Stimulated activated CD4-positive, alpha-beta T cell treated with anti-CD3 and anti-CD28 coated beads, Interleukin-12 subunit alpha, Interleukin-12 subunit beta, amount 100 ng/mL, for 24 hours (primary cell): ENCODE measurements at places on chromosomes 16 and 17.
A peak's percentile ranks its signal among the peaks of the same experiment; 100 is the strongest.

DNA sequence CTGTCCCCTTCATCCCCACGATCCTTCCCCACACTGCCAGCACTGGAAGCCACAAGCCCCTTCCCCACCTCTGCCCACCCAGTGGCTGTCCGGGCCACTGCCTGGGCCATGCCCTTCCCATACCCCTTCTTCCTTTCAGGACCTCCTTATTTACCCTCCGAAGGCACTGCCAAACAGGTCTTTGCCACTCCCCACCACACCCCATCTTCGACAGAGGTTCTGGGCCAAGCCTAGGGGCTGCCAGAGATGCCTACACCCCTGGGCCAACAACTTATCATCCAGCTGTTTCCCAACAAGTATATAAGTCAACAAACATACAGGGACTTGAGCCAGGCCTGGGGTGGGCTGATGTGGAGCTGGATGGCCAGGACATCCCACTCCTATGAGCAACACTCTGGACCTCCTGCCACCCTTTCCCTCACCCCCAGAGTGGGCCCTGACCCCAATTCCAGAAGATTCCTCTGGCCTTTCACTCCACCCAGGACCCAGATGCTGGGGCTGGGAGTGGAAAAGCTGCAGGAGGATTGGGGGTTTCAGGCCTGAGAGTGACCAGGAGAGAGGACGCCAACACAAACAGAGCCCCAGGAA is 1.5 kb upstream of the PPP1R1B start:
- no peak for DNase-seq

DNA sequence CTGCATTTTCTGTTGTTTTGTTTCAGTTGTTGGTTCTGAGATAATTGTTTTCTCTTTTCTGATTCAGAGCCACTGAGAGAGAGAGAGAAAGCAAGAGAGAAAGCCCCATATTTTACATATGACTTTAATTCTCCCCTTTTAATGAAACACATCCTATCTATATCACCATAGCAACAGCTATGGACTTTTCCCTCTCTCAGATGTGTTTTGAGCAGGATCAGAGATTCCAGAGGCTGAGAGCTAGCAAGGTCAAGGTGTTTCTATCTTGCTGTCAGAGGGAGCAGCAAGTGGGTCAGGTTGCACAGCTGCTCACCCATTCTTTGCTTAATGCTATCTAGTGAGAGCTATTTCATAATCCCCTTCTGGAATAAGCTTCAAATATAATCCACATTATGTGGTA is 415.9 kb downstream of the CA10 start:
- DNase-seq, result no peak

- no peak for DNase-seq
Observed at GRCh38 chr17:41863074-41863848, 2.0 kb downstream of the KLHL11 start.

- peak; percentile 57 for DNase-seq
Observed at GRCh38 chr17:65121916-65122806, 15.0 kb upstream of the RGS9 start.

DNA sequence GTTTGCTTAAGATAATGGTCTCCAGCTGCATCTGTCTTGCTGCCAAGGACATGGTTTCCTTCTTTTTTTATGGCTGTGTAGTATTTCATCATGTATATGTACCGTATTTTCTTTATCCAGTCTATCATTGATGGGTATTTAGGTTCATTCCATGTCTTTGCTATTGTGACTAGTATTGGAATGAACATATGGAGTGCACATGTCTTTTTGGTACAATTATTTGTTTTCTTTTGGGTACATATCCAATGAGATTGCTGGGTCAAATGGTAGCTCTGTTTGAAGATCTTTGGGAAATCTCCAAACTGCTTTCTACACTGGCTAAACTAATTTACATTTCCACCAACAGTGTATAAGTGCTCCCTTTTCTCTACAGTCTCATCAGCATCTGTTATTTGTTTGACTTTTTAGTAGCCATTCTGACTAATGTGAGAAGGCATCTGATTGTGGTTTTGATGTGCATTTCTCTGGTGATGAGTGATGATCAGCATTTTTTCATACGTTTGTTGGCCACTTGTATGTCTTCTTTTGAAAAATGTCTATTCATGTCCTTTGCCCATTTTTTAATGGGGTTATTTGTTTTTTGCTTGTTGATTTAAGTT is 66.2 kb downstream of the TNFRSF13B start:
- DNase-seq, result no peak

- no peak for DNase-seq
Observed at GRCh38 chr16:56912746-56913708, 18.9 kb upstream of the HERPUD1 start.

GRCh38 chr16:2530629-2531318 is 434 bp downstream of the CEMP1 start:
- DNase-seq, result no peak

GRCh38 chr17:61809816-61810392 is 53.4 kb downstream of the BRIP1 start:
- DNase-seq, result no peak

DNA sequence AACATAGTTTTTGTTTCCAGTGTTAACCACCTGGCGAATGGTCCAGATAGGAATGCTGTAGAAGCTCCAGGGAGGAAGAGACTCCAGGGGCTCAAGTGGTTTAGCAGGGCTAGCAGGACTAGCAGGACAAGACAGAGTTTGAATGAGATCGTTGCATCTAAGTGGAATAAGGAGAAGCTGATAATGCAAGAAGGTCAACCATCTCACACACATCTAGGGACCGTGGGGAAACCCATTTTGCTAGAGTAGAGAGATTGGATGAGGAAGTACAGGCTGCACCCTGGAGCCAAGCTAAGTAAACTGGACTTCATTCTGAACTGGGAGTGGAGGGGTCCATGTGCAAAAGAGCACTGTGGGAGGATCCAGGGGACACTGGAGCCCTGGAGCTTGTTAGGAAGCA is 86.1 kb upstream of the HSBP1 start:
- DNase-seq, result no peak

DNA sequence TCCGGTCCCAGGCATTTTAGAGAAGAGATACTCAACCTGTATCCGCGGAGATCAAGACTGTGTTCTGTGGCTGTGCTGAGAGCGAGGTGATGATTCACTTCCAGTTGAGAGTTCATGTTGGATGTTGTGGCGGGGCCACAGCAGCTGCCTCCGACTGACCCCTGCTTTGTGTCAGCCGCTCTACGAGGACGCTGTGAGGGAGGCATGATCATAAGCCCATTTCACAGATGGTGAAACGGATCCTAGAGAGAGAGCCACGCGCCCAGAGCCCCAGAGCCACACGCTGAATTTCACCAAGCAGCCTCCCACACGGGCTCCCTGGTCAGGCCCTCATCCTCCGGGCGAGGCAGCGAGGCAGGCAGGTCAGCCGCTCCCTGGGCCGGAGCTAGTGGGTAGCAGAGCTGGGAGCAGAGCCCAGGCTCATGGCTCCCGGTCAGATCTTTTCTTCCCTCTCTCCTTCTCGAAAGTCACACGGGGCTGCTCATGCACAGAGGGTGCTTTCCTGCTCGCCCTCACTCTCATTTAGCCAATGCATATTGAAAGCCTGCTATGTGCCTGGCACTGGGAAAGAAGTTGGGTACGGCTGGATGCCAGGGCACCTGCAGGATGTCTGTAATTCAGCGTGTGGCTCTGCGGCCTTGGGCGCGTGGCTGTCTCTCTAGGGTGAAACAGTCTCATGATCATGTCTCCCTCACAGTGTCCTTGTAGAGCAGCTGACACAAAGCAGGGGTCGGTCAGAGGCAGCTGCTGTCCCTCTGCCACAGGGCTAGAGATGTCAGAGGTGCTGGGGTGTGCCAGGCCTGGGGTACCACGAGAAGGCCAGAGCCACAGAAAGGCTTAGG is 155.6 kb upstream of the CHMP6 start:
- no peak for DNase-seq

- DNase-seq, result no peak
Observed at GRCh38 chr16:89498839-89499238, 8.5 kb upstream of the ANKRD11 start.

DNA sequence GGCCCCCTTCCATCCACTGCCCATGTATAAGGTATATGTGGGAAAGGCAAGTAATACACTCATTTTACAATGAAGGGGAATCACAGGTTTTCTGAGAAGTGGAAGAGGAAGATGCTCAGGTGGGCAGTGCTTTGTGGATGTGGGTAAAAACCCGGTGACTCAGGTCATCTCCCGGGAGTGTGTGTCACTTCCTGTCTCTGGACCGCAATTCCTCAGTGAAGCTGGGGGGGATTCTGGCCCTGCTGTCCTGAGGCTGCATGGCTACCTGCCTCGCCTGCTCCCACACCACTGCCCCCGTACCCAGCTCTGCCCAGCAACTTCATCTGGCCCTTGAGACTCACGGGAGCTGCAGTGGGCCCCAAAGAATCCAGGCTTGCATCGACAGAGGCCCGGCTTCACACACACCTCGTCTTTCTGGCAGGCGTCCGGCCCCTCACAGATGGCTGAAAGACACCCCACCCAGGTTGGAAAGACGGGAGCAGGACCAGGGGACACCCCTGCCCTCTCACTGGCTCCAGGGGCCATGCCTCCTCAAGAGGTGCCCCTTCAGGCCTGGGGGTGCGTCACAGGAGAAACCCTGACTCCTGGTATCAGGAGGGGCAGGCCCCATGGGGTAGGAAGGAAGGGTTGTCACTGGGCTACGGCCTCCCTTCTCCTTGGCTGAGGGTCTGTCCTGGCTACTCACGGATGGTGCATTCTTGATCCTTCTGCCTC is 882 bp downstream of the SCARF1 start:
- DNase-seq, result no peak

DNA sequence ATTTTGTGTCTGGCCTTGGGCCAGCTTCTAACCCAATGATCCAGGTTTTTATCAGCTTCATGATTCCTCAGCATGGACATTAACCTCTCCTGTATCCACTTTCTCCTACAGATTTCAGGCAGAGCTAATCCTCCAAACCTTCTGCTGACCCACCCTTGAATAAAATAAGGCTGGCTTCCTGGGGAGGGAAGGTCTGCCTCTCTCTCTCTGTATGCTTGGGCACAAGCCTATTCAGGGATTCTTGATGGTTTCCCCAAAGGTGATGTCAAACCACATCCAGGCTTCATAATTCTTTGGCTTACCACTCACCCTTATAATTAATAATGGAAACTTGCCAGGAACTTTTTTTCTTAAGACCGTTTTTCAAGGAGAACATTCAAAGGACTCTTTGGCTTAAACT is 240.1 kb downstream of the UTP18 start:
- no peak for DNase-seq

DNA sequence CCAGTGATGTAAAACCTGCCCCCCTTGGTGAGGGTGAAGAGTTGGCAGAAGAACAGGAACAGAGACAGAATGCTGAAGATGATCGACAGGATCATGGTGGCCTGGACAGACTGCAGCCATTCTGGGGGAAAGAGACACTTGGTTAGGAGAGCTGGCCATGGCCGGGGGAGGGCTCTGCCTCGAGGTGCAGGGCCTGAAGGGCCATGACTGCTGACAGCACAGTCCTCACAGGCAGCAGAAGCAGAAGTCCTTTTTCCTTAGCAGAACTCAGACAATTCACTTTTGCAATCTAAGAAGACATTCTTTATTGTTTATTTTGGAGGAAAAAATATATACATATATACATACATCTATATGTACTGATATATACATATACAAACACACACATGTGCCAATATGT is 25.6 kb downstream of the PMP22 start:
- DNase-seq, result no peak

GRCh38 chr16:62539657-62540056 is 503.4 kb upstream of the CDH8 start:
- DNase-seq, result no peak

- DNase-seq, result no peak
Observed at GRCh38 chr17:33494151-33494550, 201.1 kb upstream of the ASIC2 start.

DNA sequence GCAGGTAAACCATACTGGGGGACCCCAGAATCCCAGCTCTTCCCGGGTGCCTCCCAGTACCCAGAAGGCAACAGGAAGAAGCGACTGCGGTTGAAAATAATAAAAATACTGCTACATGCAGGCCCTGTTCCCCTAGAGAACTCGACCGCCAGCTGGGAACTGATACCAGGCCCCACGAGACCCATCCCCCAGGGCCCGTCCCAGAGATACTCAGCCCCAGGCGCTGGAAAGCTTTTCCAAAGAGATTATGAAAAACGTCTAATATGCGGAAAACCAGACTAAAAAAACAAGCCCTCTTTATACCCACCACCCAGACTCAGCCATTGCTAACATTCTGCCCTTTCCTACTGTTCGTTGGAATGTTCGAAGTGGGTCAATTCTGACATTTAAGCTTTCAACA is 12.9 kb upstream of the MEAK7 start:
- no peak for DNase-seq
